Activated CD4-positive, alpha-beta T cell treated with anti-CD3 and anti-CD28 coated beads, Interleukin-2, amount 10 ng/mL, durations not matched to agents 7 days and 5 days (primary cell): ENCODE measurements at places on chromosomes 16 and 17. TPM values are rescaled to one million over a fixed set of nuclear protein-coding genes. Genes with fewer than 3 reads are reported as not detected.

The KRT16 gene
- not detected for total RNA-seq

The ZKSCAN2 gene
- 5.0 TPM for total RNA-seq

The ENGASE gene
- total RNA-seq = 36.1 TPM

The IRF8 gene
- total RNA-seq = 11.6 TPM
